Smooth muscle cell of the brain vasculature (primary cell): ENCODE measurements at places on chromosomes 7 and 10.
A peak's percentile ranks its signal among the peaks of the same experiment; 100 is the strongest.

DNA sequence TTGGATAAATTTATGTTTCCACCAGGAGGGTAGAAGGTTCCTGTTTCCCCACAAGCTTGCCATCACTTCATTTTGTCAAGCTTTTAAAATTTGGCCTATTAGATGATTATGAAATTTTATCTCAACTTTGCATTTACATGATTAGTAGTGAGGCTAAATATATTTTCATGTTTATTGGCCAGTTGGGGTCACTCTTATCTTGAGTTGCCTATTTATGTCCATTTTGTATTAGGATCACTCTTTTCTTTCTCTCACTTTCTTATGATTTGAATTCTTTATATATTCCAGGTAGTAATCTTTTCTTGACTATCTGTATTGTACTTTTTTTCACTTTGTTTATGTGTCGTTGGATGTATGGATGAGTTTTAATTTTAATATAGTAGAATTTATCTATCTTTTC, 218.6 kb upstream of the SLC26A5 start:
- DNase-seq: no peak

- no peak for DNase-seq
Measured at GRCh38 chr7:18706670-18707069, 211.1 kb downstream of the HDAC9 start.

- no peak for DNase-seq
Measured at GRCh38 chr10:28139138-28139537, 140.3 kb upstream of the ODAD2 start.

DNA sequence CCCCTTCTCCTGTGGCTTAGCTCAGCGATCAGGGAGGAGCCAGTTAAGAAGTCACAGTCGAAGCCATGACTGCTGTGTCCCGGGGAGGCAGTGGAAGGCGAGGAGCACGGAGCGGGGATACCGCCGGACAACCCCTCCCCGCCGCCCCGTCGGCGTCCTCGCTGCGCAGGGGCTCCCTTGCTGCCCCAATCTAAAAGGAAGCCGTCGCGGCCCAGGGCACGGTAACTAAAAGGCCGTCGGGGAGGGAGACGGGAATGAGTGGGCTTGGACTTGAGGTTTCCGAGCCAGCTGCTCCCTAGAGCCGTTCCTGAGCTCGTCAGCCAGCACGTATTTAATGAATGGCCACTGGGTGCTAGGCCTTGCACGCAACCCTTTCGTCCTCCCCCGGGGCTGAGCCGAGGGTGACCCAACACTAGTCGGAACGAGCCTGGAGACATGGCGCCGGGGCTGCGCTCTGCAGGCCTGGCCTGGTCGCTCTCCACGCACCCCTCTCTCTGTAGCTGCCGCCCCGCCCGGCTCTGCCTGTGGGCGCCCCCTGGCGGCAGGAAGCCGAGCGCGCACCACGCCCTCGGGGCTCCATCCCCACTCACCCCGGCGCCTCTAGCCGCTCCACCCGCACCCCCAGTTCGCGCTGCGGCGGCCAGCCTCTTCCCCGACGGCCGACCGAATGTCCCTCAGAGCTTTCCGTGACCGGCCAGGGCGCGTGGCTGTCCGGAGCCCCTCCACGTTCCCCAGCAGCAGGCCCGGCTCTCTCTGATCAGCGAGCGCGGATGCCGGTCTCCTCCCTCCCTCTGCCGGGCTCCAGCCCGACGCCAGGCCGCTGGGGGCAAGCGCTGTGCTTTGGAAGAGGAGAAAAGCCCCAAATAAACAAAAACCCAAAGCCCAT, 29.3 kb upstream of the KCNK18 start:
- DNase-seq: no peak

DNA sequence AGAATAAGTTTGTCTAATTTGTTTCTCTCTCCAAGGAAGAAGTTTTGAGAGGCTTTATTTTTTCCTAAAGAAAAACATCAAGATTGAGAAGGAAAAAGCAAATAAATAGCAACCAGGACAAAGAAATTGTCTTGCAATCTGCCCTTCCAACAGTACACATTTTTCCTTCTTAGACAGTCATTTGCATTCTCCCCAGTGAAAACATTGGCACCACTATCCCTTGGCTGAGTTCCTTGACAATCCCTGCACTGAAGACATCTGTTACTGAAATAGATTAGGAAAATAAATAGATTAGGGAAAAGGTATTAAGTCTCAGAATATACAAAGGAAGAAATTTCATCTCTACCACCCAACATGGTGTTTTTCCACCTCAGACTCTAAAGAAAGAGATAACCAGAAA, 12.2 kb upstream of the TMEM243 start:
- no peak for DNase-seq

DNA sequence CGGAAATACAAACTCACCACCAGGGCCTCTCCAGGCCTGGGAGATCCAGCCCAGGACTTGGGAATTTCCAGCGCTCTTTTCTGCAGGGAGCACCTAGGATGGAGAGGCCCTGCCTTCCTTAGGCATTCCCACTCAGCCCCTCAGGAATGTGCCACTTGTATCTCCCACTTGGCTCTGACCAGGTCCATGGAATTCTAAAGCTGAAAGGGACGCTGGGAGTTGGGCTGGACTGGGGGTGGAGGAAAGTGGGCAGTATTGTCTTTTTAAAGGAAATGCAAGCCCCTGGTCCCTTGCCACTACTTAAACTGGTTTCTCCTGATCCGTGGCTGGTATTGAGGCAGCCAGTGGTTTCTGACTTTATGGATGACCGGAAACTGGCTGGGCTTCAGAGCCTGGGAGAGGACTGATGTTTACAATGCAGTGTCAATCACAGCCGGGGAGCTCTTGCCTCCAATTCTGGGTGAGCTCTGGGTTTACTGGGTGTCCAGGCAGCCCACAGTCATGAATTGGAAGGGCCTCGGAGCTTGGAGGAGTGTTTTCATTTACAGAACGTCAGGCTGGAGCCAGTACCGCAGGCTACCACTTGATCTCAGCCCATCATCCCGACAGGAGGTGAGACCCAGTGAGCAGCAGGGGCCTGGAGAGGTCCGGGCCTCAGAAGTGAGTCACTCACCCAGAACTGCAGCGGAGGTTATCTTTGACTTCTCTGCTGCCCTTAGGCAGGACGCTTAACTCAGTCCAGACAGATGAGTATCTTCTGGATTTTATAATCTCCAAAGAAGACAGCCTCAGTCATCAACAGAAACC, 27.3 kb downstream of the AGAP3 start:
- DNase-seq: peak; percentile 26

GRCh38 chr7:108717781-108718180, 148.1 kb downstream of the DNAJB9 start:
- DNase-seq: no peak

GRCh38 chr7:28144266-28144665, 36.3 kb downstream of the JAZF1 start:
- DNase-seq: no peak

DNA sequence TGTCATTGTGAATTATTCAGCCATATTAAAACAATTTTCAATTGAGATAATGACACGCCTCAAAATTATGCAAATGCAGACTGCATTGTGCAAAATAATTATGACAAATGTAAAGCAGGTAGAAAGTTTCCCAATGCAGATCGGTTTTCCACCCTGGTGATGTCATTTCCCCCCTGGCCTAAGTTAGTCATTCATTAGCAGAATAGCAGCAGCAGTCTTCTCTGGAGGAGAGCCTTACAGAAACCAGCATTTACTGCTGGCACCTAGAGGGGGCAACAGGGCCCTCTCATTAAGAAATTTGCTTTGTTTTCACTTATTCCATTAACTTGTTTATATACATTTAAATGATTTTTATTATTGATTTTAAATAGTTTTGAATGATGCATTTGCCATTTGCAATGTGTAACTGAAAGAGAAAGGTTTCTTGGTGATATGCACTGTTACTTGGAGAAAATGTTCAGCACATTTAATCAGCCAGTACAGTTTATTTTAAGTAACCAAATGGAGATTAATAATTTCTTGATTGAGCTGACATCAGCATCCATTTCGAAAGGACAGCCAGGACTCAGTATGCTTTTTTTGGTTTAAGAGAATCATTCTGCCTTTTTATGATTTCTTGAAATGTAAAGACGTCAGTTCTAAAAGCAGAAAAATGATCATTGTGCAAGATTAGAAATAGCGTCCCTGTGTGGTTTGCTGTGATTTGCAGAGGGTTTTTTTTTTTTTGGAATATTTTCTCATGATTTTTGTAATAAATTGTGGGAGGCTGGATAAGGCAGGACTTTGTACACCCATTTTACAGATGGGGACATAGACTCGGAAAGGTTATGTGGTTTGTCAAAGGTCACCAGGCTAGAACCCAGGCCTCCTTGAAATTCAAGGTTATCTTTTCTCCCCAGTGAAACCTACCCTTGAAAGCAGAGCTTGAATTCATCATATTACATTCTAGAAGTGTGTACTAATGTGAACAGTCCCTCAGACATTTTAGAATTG, 3.5 kb downstream of the ARID5B start:
- DNase-seq: no peak

DNA sequence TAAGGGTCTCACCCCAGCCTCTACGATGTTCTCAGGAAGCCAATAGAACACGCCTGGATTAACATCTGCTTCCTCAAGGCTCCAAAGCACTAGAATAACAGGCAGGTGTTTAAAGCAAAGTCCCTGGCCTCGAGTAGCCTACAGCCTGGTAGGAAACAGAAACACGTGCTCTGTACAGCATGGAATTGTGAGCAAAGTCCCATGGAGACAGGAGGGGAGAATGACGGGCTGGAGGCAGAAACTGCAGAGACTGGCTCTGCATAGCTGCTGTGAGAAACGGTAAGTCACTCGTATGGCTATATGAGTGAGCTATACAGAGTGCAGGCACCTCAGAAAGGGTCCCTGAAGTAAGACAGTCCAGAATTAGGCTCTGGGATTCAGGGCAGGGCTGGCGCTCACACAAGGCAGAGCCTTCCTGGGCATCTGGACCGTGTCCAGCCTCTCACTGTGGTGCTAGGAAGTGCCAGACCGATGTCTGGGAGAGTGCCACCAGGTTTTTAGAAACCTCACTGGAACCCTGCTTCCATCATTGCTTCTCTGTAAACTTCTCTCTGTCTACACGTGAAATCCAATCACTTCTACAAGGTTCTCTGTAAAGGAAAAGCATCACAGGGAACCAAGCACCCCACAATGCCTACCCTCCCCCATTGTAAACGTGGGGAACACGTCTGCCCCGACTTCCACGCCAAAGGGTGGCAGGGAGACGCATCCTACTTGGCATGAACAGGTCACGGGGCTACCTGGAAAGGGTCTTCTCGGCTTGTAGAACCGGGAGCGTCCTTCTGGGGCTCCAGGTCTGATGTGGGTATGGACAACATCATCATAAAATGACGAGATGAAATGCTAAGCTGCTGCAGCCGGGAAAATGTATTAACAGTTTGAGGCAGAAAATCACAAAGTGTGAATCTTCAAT, 38.8 kb upstream of the SHH start:
- no peak for DNase-seq

DNA sequence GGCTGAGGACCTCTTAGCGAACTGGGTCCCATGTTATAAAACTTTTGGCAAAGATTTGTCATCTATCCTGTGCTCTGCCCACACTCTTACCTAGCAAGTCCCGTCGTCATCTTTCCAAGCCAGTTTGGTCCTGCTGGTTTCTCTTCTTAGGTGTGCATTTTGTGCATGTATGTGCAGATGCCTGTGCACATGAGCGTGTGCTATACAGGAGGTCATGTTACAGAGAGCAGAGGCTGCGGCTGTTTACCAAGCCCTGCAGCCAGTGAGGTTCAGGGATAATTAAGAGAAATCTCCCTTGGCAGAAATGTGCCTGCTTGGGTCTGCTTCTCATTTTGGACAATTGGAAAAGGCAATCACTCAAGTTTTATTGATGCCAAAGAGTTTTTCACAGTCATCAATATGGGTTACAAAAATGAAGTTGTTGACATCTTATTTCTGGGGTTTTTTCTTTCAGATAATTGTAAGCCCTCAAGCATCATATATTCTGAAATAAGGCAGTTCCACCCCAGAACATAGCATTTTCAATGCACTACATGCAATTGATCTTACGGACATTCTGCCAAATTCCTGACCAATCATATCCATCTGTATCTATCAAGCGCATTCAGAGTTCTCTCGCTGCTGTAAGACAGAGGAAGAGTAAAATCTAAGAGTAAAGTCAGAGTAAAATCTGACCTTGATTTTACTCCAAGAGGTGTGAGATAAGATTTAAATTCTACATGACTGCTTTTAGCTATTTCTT, 361.4 kb upstream of the ZNF32 start:
- no peak for DNase-seq

DNA sequence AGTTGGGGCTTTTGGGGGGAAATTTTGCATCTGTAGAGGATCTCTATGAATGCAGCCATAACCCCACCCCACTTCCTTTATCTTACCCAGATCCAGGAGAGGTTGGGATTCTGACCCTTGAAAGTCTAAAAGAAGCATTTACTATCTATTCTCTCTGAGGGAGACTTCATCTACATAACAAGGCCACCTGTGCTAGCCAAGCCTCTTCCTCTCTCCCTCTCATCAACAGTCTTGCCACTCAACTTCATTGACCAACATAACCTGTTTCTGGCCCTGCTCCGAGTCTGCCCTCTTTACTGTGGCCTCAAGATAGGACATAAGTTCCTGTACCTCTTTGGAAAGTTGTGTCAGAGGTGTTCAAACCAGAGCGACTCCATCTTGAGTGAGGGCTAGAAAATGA, 19.4 kb downstream of the TUBAL3 start:
- no peak for DNase-seq

- no peak for DNase-seq
Measured at GRCh38 chr7:27784399-27785053, 44.6 kb downstream of the TAX1BP1 start.

DNA sequence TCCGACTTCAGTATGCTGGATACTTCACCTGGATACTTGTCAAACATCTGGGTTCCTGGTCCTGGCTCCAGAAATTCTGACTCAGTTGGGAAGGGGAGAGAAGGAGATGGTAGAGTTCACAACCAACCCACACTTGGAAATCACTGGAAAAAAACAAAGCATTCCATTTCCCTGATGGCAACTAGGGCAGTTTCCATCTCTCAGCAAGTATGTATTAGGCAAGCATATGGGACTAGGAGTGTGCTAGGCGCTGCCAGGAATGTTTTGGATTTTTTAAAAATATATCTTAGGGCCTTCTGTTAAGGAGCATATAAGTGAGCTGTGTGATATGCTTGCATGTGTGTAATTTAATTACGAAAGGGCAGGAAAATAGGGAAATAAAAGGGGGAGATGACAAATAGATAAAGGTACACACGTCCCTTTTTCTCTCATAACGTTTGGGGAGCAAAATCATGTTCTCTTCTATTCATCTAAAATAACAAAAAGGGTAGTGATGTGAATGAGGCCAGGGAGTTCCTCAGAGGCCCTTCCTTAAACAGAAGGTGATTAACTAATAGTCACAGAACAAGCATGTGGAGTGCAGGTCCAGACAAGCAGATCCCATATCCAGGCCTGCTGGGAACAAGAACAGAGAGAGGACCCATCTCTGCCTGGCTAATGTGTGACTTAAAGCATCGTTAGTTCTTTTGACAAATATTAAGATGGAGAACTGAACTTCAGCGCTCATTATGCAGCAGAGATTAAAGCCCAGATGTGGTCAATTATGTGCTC, 64.5 kb upstream of the NFE2L3 start:
- DNase-seq: no peak

- peak; percentile 9 for DNase-seq
Measured at GRCh38 chr7:111499027-111499426, 63.3 kb downstream of the IMMP2L start.

DNA sequence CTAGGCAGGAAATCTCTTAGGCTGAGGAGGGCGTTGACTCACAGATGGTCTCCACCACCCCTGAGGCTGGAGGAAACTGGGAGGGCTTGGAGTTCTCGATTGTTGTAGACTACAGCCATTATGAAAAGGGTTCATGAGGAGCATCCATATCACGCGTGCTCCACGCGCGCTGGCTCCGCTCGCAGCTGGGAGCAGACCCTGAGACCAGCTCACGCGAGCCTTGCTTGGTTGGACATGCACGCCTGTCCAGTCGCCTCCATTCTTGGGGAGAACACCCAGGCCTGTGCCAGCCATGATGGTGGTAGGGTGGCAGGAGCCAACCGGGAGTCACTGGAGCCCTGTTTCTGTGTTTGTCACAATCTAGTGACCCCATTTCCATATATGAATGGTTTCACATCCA, 139.1 kb downstream of the TCERG1L start:
- no peak for DNase-seq
